ENCODE measurements at places on chromosomes 13 and 19.

DNA sequence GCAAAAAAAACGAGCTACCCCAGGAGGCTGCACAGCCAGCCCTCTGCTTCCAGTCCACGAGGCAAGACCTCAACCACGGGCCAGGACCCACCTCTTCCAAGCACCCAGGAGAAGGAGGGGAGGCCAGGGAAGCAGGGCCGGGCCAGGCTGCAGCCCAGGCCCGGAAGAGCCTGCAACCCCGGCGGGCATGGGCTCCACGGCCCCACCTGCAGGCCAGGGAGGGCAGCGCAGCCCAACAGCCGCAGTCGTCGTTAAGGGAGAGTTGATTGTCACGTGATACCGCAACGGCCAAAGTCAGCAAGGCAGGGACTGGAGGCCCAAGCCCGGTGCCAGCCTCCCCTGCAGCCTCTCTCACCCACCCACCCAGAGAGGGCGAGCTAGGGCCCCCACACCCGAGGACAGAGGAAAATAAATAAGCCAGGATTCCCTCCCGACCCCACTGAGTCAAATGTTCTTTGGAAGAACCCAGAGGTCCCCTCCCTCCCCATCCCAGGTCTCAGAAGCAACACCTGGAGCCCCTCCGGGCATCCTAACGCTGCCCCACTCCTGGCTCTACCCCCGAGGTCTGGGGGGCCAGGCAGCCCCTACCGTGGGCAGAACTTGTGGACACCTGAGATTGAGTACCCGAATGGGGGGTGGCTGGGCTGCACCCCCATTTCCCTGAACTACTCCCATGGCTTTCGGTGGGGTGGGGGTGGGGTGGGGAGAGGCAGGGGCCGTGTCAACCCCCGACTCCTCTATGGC is 5.2 kb upstream of the REXO1 start:
- peak; percentile 91 for DNase-seq

DNA sequence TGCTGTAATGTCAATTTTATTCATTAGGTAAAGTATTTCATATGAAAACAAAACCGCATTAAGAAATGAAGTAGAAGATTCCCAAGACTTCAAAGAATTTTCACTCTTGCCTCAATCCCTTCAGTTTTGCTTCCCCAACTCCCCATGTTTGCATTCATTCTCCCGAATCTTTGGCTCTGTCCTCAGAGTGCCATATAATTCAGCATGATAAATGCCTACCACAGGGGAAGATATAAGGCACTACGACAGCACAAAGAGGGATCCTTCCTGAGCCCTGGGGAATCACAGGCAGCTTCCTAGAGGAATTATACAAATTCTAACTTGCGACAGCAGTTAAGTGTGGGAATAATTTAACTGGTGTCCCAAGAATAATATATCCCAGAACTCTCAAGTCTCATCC is 68.5 kb downstream of the TSC22D1 start:
- no peak for DNase-seq

- peak; percentile 43 for DNase-seq
Measured at GRCh38 chr19:54017261-54017660, 25.8 kb downstream of the CACNG6 start.

DNA sequence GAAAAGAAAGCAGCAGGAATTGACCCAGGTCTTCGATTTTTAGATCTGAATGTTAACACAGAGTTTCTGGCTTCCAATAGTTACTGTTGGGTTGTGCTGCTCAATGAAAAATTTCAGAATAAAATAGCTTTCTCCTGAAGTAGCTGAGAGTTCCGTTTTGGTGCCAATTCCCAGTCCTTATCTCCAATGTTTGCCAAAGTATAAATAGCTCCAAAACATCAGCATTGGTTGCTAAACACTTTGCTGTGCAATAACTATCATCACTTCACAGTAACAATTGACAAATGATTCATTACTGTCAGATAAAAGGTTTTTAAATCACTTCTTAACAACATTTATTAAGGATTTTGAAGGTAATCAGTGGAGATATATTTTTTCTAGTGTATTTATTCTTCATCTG is 446.0 kb downstream of the PCDH20 start:
- no peak for DNase-seq

GRCh38 chr19:19427944-19428343 is 22.5 kb downstream of the GATAD2A start:
- DNase-seq: peak; percentile 55

DNA sequence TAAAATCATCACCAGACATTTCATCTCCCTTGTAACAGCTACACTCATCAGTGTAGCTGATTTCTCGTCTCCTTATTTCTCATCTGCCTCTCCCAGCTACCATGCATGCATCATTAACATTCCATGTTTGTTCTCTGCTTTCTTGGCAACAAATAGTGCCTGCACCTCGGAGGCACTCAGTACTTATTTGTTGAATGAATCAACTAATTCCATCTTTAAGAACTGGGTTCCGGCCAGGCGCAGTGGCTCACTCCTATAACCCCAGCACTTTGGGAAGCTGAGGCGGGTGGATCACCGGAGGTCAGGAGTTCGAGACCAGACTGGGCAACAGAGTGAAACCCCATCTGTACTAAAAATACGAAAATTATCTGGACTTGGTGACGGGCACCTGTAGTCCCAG is 63.9 kb upstream of the GTF3A start:
- DNase-seq: no peak

- no peak for DNase-seq
Measured at GRCh38 chr13:76036176-76036575, 400.0 kb downstream of the LMO7 start.

- DNase-seq: no peak
Measured at GRCh38 chr13:94061301-94061700, 418.2 kb downstream of the DCT start.

- DNase-seq: no peak
Measured at GRCh38 chr13:99974296-99974938, 2.9 kb upstream of the ZIC5 start.

DNA sequence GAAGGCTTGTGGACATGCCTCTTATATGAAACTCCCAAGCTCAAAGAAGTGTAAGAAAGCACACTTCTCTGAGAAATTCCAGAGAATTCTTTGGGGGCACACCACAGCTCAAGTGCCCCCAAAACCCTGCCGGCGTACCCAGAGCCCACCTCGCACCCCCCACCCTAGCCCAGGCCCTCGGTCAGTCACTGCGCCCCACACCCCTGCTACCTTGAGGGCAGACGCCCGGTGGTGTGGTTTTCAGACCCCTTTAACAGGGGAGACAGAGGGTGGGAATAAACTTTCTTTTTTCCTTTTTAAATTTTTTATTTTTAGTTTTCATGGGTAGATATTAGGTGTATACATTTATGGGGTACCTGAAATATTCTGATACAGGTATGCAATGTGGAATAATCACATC is 29.5 kb downstream of the PEPD start:
- DNase-seq: no peak

- no peak for DNase-seq
Measured at GRCh38 chr13:52670726-52671125, 18.1 kb downstream of the SUGT1 start.

- DNase-seq: no peak
Measured at GRCh38 chr13:36746051-36746450, 72.2 kb downstream of the SERTM1 start.

DNA sequence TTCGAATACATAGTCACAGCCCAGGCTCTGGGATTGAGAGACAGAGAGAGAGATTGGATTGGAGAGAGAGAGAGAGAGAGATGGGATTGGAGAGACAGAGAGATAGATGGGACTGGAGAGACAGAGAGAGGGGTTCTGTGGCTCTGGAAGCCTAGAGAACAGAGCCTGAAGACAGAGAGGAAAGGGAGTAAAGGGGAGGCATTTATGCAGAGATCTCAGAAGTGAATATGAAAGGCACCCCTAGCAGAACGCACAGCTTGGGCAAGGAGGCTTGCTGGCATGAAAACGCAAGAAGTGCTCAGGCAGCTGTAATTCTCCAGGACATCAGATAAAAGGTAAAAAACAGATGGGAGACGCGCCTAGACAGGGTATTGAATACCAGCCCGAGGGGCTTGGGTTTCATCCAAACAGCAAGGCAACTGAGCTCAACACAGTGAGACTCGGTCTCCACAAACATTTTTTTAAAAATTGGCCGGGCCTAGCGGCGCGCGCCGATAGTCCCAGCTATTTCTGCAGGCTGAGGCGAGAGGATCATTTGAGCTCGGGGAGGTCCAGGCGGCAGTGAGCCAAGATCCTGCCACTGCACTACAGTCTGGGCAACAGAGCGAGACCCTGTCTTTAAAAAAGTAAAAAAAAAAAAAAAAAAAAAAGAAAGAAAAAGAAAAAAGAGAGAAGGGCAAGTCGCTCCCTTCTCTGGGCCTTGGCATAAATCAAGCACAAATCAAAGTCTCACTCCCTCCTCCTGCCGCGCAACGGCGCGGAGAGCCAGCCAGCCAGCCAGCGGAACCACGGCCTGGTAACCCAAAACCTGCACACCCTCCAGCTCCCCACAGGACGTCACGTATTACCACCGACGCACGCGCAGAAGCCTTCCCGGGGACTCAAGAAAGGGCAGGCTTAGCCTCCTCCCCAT is 774 bp upstream of the PPP2R1A start:
- DNase-seq: no peak

Data from inflammatory macrophage (primary cell).